ENCODE measurements at places on chromosomes 13 and 19.

DNA sequence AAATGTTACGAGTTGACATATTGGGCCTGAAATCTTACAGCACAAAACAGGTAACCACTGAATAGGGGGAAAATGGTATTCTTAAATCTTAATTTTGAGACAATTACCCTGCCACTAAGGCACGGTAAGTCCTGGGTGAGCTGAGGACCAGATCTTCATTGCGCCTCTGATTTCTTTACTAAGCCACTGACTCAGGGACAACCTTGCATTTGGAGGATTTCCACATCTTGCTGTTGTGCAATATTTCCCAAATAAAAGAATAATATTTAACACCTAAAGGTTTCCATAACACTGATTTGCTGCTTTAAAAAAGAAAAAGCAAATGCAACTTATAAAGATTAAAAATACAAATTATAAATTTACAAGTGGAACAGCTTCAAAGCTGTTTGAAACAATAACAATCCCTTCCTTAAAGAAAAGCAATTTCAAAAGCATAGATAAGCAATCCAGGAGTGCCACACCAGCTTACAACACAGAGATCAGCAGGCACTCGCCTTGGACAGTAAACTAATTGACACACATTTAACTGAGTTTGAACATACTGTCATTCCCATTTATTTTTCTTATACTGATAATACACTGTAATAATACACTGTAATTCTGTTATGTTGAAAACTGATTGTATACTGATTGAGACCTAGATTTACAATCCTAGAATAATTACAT is 79.6 kb upstream of the DOCK9 start:
- DNase-seq = no peak

GRCh38 chr19:45670670-45671453 is 2.8 kb downstream of the GIPR start:
- DNase-seq = no peak

- no peak for DNase-seq
Observed at GRCh38 chr19:13441810-13442512, 64.3 kb downstream of the CACNA1A start.

DNA sequence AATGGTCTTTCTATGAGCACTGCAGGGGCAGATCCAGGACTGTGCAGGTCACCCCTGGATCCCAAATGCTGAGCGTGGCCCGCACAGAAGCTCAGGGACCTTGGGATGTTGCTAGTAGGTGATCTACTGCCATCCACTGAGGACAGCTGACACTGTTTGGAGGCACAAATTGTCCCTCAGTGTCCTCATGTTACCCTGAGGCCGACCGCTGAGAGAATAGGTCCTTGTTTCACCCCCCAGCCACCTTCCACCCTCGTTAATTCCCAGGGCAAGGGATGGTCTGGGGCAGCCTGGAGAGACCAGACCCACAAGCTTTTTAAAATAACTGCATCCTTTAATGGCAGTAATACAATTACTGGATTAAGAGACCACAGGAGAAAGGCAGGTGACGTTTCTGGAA is 15.4 kb upstream of the TMEM160 start:
- no peak for DNase-seq

DNA sequence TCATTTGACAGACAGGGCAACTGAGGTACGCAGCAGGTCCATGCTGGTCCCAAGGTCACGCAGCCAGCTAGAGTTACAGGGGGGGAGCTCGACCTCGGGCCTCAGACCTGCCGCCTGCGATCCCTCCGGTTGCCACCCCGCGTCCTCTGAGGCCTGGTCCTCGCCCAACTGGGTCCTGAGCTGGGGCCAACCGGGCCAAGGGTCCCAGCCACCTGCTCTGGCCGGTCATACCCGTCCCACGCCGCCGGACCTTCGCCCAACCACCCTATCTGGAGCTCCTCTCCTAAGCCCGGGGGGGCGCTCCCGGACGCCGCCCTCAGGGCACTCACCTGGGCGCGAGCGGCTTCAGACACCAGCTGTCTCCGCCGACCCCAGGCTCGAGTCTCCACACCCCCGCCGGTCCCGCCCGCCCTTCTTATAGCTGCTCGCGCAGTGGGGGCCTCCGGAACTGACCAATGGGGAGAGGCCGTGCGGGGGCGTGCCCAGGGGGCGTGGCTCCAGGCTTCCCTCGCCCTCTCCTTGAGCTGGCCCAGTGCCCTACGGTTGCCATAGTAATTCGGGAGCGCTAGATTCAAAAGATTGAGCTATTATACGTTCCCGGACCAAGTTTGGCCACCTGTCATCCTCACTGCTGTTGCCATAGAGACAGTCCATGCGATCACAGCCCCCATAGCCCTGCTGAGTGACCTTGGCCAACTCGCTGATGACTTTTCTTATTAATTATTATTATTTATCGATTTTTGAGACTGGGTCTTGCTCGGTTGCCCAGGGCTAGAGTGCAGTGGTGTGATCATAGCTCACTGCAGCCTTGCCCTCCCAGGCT is at the start of gene PLIN5:
PLIN5 (minus strand) TSS at position 389 of the 823 bp plus-strand sequence. CDS start 1,150 bp downstream, outside the sequence.
- peak; percentile 89 for DNase-seq

DNA sequence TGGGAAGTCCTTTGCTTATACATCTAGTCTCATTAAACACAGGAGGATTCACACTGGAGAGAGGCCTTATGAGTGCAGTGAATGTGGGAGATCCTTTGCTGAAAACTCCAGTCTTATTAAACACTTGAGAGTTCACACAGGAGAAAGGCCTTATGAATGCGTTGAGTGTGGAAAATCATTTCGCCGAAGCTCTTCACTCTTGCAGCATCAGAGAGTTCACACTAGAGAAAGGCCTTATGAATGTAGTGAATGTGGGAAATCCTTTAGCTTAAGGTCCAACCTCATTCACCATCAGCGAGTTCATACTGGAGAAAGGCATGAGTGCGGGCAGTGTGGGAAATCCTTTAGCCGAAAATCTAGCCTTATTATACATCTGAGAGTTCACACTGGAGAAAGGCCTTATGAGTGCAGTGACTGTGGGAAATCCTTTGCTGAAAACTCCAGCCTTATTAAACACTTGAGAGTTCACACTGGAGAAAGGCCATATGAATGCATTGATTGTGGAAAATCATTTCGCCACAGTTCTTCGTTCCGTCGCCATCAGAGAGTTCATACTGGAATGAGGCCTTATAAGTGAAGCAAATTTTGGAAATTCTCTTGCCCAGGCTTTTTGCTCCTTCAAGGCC is 9.9 kb downstream of the ZNF586 start:
- no peak for DNase-seq

DNA sequence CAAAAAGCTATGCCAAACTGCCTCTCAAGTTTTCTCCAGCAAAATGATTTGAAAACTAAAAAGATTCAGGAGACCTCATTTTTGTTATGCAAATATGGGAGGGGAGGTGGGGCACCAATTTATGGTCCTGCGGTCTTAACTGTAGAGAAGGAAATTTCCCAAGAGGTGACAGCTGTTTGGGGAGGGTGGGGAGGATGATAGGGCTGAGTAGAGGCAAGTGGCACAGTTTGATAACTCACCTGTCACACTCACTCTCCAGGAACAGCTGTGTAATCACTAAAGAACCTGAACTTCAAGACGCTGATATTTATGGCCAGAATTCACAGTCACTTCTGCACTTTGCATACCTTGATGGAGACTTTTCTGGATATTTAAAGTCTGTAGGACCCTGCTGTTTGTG is 232.9 kb upstream of the STARD13 start:
- DNase-seq = no peak

GRCh38 chr19:55339889-55340783 is 460 bp downstream of the KMT5C start:
- DNase-seq = no peak

GRCh38 chr13:24614306-24615080 is 65.7 kb upstream of the ATP12A start:
- no peak for DNase-seq

DNA sequence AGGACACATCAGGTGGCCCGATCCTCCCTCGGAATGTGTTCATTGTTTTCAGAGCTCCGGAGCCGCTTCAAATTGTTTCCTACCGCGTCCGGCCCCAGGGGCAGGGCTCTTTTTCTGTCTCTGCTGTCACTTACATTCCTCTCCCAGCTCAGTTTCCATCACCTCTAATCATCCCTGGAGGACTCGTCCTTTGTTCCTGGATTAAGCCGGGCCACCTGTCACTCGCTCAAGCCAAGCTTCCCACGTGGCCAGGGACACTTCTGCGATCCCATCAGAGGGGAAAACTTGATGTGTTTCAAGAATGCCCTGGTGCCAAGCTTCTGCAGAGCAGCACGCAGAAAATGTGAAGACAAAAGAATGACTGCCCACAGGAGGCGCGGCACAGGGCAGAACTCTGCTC is 13.5 kb downstream of the IL17D start:
- peak; percentile 23 for DNase-seq

GRCh38 chr13:98941126-98941525 is 36.7 kb downstream of the DOCK9 start:
- DNase-seq = no peak

GRCh38 chr13:36382030-36382429 is 35.8 kb upstream of the SPART start:
- DNase-seq = no peak

DNA sequence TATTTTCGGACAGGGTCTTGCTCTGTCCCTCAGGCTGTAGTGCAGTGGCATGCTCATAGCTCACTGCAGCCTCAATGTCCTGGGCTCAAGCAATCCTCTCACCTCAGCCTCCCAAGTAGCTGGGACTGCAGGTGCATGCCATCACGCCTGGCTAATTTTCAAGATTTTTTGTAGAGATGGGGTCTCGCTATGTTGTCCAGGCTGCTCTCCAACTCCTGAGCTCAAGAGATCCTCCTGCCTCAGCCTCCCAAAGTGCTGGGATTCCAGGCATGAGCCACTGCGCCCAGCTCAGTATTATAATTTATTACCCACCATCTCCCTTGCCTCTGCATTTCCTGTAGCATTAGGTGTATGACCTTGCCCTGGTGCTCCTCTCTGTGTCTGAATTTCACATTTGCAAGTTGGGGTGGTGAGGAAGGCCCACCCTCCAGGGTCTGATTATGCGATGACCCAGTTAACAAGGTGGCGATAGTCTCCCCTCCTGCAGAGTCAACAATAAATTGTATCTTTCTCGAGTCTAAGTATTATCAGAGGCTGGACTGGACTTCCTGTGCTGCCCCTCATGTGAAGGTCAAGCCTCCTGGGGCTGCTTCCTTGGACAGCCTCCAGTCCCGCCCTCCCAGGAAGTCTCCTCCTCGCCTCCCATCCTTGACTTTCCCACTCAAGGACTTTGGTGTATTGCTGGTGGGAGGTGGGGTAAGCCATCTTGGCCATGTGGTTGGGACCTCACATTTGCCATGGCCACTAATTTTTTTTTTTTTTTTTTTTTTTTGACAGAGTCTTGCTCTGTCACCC is 1.5 kb upstream of the TUBB4A start:
- no peak for DNase-seq

GRCh38 chr13:73687087-73687486 is 447.1 kb downstream of the KLF12 start:
- no peak for DNase-seq

- DNase-seq = no peak
Observed at GRCh38 chr19:46303322-46303690, 6.5 kb downstream of the HIF3A start.

DNA sequence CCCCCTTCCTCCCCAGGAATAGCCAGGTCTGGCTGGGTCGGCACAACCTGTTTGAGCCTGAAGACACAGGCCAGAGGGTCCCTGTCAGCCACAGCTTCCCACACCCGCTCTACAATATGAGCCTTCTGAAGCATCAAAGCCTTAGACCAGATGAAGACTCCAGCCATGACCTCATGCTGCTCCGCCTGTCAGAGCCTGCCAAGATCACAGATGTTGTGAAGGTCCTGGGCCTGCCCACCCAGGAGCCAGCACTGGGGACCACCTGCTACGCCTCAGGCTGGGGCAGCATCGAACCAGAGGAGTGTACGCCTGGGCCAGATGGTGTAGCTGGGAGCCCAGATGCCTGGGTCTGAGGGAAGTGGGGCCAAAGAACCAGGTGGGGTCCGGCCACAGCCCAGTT is 3.2 kb downstream of the KLK2 start:
- DNase-seq = no peak

DNA sequence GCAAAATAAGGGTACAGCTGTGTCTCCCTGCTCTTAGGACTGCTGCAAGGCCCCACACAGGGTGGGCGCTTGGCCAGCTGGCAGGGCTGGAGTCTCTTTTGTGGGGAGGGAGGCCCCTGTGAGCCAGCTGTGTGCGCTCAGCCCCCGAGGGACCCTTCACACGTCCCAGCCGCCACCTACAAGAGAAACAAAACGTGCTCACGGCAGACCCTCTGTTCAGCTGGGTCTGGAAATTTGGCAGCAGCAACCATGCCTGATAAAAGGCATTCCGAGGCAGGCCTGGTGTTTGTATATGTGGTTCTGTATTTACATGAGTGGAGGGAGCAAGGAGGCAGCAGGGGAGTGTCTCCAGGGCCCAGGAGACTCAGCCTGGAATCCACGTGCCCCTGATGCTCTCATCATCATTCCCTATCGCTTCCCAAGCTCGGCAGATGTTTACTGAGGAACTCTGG is 49.7 kb downstream of the CRTC1 start:
- peak; percentile 45 for DNase-seq

DNA sequence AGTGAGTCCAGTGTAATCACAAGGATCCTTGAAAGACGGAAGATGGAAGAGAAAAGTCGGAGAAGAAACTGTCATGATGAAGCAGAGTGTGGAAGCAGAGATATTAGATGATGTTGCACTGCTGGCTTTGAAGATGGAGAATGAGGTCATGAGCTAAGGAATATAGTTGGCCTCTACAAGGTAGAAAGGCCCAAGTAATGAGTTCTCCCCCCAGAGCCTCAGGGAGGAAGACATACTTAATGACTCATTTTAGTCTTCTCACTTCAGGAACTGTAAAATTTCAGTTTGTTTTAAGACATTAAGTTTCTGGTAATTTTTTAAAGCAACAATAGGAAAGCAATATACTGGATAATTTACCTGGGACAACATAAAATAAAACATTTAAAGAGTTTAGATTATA is 1331.5 kb upstream of the PCDH20 start:
- DNase-seq = no peak

GRCh38 chr13:112959206-112959605 is 9.8 kb upstream of the MCF2L start:
- no peak for DNase-seq

GRCh38 chr19:17883627-17884410 is 12.1 kb downstream of the SLC5A5 start:
- no peak for DNase-seq

- no peak for DNase-seq
Observed at GRCh38 chr19:49427855-49428546, 2.8 kb downstream of the GFY start.

DNA sequence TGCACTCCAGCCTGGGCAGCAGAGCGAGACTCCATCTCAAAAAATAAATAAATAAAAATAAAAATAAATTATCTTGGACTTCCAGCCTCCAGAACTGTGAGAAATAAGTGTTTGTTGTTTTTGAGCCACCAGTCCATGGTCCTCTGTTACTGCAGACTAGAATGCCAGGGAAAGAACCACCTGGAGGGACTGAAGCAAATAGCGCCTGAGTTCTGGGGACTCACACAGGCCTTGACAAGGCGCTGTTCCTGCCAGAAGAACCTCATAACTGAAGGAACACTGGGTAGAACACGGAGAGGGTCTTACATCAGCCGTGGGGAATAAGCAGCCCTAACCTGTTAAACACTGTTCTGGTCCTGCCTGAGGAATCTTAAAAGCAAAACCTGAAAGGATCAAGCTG is 8.4 kb upstream of the LENG8 start:
- no peak for DNase-seq

Data from NCI-H1105 treated with DMSO at 0.1 percent for 48 hours (cell line).